DMS153 (cell line): ENCODE measurements at places on chromosomes 7 and 10.
A peak's percentile ranks its signal among the peaks of the same experiment; 100 is the strongest.

DNA sequence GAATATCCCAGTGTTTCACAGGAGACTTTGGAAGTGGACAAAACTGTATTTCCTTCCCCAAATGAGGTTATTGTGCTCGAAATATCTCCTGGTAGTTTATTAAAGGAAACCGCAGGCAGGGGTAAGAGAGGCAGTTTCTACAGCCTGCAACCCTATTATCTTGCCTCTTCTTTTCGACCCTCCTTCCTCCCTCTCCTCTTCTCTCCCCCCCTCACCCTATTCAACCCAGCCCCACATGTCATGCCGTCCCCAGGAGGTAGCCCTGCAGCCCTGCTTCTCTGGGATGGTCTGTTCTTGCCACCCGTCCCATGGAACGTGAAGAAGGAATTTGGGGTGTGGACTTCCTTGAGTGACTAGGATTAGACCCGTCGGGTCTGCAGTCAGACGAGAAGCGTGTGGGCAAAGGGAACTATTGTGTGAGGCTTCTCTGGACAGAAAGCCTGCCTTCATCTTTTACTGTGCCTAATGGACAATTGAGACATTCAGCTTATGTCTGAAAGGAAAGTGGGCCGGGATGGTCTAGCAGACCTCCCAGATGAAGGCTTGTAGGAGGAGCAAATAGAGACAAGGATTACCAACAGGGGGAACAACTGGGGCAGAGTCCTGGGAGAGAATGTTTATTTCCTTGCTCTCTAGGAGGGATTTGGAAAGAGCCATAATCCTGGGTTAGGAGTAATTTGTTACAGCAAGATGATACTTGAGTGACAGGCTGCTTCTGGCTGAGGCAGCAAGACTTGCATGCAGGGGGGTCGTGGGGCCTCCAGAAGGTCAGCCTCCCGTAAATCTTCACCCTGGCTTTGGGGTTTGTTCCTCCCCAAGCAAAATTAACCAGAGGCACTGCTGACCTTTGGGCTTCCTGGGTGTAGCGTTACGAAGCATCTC, 77.8 kb downstream of the TCF7L2 start:
- DNase-seq: no peak

DNA sequence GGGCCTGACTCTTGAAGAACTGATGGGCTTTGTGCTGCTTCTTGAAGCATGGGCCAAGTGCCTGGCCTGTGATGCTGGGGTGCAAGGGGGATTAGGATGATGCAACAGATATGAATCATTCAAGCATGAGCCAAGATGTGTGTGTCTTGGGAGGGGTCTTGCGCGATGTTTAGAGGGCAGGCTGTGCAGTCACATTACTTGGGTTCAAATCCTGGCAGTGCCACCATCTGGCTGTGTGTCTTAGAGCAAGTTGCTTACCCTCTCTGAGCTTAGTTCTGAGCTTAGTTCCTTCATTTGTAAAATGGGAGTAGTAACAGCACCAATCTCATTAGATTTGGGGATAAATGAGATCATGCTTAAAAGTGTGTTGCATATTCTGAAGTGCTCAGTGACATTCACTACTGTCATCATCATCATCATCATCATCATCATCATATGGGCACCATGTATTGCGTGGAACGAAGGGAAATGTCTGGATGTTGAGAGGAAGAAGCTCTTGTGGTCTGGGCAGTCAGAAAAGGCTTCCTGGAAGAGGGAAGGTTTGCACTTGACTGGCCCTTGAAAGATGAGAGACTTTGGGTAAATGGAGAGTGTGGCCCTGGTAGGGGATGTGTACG, 9.3 kb downstream of the UNC5B start:
- DNase-seq: no peak

DNA sequence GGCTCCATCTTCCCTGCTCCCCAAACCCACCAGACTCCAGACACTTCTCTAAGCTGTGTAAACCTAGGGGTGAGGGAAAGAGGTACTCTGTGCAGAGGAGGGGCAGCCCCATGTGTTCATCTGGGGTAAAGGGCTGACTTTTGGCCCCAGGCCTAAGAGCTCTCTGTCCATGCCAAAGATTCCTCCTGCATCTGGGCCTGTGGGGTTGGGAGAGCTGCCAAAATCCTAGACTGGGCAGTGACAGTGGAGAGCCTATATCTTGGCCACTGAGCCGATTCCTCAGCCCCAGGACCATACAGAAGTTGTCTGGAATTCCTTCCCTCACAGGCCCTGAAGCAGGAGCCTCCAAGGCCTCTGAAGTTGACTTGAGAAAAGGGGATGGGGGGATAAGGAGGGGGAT, 25.3 kb upstream of the LEP start:
- DNase-seq: no peak

- DNase-seq: no peak
These were observed 15.4 kb downstream of the PIP4K2A start for GRCh38 chr10:22698941-22699440.

- peak; percentile 78 for DNase-seq
These were observed 87.9 kb upstream of the PDE1C start for GRCh38 chr7:32158076-32158475.

DNA sequence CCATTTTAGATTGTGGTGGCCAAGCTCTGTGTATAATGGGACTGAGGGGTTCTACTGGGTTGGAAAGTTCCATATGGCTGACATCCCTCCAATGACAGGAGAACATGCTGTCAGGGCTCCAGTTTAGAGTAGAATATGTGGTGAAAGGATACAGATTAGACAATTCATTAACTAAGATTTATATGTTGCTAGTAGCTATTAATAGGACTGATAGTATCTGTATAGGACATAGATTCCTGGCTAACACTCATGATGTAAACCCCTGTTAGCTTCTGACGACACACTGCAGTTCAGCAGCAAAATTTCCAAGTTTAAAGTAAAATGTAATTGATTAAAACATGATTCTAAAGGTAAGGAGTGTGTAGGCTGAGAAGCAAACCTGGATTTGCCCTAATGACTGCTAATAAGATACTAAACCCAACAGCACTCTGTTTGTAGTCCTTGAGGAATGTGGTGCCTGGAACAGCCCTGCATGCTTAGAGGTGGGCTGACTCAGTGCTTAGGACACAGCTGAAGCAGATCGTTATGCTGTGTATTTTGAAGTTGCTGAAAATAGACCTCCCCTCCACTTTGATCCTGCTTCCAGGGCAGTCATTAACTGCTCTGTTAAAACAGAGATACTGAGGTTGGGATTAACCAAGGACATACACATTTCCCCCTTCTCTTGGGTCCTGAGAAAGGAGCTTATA, 1129.6 kb downstream of the SORCS3 start:
- no peak for DNase-seq

- no peak for DNase-seq
These were observed 70.5 kb downstream of the SFMBT2 start for GRCh38 chr10:7340179-7340874.

GRCh38 chr7:92403760-92404074, 43.6 kb upstream of the GATAD1 start:
- DNase-seq: no peak

DNA sequence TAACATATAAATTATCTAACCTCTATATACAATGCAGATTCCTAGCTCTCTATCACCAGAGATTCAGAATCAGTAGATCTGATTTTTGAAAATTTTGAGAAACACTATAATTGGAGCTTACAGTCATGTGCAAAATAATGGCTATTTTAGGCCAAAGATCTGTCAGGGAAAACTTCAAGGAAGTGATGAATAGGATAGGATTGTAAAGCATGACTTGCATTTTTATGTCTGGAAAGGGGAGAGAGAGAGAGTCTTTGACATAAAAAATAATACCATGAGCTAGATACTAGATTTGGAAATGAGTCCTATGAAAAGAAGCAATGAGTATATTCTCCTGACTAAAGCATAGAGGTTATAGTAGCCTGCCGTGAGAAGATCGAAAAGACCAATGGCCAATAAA, 181.1 kb downstream of the SDHAF3 start:
- DNase-seq: no peak

GRCh38 chr10:42593284-42593683, 45.1 kb downstream of the ZNF33B start:
- no peak for DNase-seq

DNA sequence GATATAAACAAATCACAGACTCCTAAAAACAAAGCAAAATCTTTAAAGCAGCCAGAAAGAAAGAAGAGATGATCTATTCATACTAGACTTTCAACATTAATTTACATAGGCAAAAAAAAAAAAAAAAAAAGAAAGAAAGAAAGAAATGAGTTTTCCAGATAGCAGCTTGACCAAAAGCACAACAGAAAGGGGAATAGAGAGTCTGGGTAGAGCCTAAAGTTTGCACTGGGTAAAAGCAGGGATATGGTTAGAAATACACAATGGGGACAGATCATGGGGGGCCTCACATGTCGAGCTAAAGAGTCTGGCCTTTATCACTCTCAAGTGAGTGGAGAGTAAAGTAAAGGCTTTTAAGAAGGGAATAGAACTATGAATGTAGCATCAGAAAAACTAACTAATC, 169.8 kb downstream of the SGMS1 start:
- no peak for DNase-seq

GRCh38 chr7:117183729-117184128, 139.1 kb downstream of the WNT2 start:
- DNase-seq: no peak

GRCh38 chr7:150823484-150824126, 23.0 kb downstream of the TMEM176A start:
- no peak for DNase-seq

DNA sequence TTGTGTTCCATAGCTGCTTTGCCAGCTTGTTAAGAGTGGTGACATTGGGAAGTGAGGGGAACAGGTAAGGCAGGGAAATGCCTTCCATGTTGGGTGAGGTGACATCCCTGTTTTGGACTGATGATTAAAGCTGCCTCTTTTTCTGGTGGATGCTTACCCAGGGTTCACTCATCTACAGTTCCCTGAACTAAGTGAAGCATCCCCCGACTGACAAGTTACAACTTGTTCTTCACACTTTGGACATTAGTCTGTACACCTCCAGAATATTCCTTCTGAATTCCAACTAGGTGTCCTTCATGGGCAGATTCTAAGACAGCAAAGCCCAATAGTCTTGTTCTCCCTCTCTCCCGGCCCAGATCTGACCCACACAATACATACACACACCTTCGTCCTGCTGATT, 63.4 kb downstream of the HDAC9 start:
- no peak for DNase-seq

DNA sequence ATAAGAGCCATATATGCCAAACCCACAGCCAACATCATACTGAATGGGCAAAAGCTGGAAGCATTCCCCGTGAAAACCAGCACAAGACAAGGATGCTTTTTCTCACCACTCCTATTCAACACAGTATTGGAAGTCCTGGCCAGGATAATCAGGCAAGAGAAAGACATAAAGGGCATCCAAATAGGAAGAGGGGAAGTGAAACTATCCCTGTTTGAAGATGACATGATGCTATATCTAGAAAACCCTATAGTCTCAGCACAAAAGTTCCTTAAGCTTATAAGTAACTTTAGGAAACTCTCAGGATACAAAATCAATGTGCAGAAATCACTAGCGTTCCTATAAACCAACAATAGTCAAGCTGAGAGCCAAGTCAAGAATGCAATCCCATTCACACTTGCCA, 23.8 kb upstream of the STARD3NL start:
- DNase-seq: no peak

GRCh38 chr10:32104622-32105509, 48.6 kb upstream of the KIF5B start:
- DNase-seq: no peak

GRCh38 chr10:24493165-24493564, 230.5 kb downstream of the ARHGAP21 start:
- DNase-seq: no peak

DNA sequence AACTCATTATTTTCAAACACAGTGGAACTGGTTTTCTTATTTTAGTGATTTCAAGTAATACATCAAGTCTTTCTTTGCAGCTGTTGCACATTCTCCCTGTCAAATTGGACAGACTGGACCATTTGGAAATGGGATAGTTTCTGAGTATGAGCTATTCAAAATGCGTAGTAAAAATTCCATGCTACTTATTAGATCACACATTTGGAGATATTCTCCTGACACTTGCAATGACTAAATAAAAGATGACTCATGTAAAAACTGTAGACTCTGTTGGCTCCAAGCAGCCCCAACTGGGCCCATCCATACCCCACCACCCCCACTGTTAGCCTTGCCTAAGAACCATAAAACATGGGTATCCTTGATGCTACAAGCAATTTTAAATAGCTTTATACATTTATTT, 25.9 kb upstream of the BICC1 start:
- no peak for DNase-seq

DNA sequence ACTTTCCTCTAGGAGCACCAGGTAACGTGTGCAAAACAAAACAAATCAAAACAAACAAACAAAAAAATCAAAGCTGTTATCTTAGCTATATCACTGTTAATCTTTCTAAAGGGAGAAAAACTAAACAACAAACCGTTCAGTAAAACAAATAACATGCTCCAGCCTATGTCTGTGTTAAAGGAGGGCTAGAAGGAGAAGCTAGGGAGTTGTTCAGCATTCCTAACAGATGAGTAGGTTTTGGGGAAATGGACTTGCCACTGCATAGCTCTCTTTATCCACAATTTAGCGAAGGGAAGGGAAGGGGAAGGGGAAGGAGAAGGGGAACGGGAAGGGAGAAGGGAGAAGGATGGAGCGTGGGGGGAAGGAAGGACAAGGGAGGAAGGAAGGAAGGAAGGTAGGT, 134.2 kb upstream of the AKR1E2 start:
- DNase-seq: no peak

- DNase-seq: no peak
These were observed 7.0 kb downstream of the NUDT5 start for GRCh38 chr10:12188656-12189055.

DNA sequence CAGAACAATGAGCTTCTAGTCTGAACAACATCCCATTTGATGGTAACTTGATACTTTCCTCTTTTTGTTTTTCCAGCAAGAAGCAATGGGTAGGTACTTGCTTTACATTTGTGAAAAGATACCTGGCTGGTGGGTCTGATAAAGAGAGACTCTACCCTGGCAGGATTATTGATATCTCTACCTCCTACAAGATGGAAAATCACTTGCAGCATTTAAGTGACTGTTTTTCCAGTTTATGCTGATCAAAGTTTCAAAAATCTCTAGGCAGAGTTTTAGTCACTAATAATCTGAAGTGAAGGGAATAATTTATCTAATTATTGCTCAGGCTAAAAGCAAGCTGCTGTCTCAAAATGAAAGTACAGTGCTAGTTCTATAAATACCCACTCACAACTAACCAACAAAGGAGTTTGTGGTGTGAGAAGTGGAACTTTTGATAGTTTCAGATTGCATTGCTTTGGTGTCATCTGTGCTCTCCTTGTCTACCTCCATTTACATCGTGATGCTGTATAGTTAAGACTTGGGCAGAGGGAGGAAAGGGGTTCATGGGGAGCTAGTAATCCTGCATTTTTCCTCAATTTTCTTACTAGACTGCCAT, 86.0 kb upstream of the ANKRD1 start:
- DNase-seq: no peak

GRCh38 chr7:55526770-55527169, 45.5 kb downstream of the VOPP1 start:
- no peak for DNase-seq

DNA sequence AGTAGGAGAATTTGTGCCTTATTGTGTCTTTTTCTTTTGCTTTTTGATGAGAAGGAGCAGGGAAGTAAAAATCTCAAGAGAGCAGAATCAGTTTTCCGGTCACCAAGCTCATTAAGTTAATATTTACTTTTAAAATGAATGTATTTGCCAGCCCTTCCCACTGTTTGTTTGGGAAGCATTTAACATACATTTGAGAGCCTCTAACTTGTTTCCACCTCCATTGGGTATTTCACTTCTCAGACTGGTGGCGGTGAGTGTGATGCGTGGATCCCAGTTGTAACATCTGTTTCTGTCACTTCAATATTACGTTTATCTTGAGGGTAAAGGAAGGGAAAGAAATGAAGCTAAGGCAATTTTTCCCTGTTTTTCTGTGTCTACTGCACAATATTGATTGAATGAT, 22.8 kb downstream of the CDK14 start:
- DNase-seq: peak; percentile 69
